ENCODE measurements at places on chromosomes 13 and 19.

DNA sequence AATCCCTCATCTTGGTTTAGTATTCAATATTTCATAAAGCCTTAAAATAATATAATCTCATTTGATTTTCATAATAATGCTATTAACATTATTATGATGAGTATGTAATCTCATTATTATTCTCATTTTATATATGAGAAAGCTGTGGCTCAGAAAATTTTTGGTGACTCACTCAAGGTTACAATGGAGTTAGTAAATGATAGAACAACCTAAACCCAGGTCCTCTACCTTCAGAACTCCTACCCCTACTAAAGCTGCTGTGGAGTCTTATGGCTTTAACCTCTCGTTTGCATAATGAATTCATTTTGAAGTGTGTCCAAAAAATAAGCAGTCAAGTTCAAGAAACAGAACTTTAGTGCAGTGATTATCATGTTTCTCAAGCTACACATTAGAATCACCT is 226.3 kb downstream of the TBC1D4 start:
- DNase-seq = no peak

DNA sequence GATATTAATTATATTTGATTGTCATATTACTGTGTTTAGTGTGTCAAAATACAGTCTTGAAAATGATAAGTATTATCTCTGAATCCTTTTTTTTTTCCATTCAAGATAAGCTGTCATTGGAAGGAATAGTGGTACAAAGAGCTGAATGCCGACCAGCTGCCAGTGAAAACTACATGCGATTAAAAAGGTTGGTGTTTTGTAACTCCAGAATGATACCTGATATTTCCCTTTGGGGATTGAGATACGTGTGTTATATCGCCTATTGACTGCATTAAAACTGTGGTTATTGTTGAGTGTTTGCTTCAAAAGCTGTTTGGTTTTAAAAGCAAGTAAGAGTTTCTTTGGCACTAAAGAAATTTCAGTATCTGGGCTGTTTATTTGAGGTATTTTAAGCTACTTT is 6.5 kb upstream of the KCTD4 start:
- peak; percentile 93 for DNase-seq

DNA sequence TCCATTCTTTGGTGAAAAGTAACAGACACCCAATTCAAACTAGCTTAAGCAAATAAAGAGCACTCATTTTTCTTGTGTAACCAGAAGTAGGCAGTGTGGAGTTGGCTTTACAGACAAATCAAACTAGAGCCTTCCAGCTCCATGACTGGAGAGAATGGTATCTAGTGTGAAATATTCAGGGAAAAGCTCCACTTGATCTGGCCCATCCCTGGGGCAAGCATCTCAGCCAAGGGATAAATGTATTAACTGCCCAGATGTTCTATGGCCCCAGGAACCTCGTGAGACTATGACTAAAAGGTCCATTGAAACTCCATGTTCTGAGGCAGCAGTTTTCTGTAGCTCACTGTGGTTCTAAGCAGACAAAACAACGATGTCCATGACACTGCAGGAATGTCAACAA is 49.9 kb downstream of the TBC1D4 start:
- no peak for DNase-seq

DNA sequence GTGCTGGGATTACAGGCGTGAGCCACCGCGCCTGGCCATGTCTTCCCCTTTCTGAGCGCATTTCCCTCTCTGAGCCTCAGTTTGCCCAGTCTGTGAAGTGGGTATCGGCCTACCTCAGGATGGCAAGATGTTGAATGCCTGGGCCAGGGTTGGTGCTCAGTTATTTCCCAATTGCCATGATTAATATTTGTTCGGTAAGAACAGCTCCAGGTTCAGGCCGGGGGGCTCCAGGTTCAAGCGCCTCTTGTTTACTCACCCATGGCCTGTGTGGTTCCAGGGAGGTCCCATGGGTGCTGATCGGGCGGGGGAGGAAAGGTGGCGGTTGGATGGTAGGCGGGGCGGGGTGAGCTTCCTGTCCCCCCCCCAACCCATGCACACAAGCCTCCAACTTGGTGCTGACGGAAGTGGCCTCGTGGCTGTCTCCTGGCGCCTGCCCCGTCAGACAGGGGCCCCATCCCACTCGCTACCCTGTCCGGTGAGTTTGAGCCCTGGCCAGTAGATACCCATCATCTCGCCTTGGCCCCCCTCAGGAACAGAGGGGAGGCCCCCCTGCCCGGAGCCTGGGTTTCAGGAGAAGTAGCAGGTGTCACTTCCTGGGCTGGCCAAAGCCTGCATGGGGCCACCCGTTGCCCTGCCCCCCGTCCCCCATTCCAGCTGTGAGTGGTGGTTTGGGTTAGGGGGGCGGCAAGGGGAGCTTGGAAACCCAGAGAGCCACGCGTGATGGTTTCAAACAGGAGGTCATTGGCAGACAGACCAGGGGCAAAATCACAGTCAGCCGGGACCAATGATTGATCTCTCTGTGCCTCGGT is at the start of gene FCHO1:
Gene FCHO1, plus strand, starts transcription at position 375 of the 809 bp plus-strand sequence. CDS start 3,688 bp downstream, outside the sequence.
- DNase-seq = no peak

DNA sequence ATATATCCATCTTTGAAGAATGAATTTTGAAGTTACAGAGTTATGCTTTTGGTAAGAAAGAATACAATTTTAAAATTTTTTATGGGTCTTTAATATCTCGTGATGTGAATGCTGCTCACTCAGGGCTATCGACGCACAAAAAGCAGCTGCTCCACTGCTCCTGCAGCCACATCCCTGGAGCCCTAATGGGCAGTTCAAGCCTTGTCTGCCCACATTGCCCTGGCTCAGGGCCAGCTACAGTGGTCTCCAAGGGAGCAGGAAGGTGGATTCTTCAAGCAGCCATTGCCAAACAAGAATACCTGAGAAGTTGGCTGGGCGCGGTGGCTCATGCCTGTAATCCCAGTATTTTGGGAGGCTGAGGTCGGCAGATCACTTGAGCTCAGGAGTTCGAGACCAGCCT is 85.8 kb downstream of the IPO5 start:
- DNase-seq = no peak

GRCh38 chr13:44158098-44158521 is 215.5 kb upstream of the SERP2 start:
- DNase-seq = no peak

- DNase-seq = no peak
Observed at GRCh38 chr13:21676611-21677021, 5.7 kb downstream of the FGF9 start.

- DNase-seq = no peak
Observed at GRCh38 chr13:73261739-73262216, 203.0 kb downstream of the KLF5 start.

- no peak for DNase-seq
Observed at GRCh38 chr19:46371371-46371901, 24.5 kb downstream of the PPP5C start.

GRCh38 chr19:17450264-17451075 is 2.0 kb upstream of the TMEM221 start:
- DNase-seq = no peak

DNA sequence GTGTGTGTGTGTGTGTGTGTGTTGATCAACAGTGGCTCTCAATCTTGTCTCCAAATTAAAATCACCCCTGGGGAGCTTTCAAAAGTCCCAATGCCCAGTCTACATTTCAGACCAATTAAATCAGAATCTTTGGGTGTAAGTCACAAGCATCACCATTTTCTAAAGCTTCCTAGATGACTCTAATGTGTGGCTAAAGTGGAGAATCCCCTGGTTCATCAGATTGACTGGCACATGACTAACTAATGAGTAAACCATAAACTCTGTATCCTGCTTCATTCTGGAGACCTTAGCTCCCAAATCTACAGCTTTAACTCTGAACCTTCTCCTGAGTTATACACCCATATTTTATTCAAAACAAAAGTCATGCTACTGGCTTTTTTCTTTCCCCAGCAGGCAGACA is 131.3 kb downstream of the SUCLA2 start:
- no peak for DNase-seq

DNA sequence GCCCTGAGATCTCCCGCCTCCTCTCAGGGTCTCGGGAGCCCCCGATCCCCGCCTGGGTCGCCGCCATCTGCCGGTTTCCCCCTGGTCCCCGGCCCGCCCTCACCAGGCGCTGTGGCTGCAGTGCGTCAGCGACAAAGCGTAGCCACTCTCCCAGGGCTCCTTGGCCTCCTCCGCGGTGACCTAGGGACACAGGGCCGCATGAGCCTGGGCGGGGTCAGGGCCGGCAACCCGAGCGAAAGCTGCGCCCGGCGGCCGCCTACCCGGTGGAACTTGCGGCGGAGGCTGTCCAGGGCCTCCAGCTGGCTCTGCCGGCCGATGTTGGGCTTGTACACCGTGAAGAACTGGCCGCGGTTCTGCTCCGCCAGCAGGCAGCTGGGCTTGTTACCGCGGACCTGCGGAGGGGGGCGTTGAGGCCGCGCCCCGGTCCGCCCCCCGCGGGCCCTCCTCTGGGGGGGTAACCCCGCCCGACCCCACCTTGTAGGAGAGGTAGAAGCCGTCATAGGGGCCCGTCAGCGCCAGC is 5.3 kb downstream of the GPX4 start:
- no peak for DNase-seq

GRCh38 chr13:70162141-70162540 is 53.9 kb upstream of the KLHL1 start:
- DNase-seq = no peak

DNA sequence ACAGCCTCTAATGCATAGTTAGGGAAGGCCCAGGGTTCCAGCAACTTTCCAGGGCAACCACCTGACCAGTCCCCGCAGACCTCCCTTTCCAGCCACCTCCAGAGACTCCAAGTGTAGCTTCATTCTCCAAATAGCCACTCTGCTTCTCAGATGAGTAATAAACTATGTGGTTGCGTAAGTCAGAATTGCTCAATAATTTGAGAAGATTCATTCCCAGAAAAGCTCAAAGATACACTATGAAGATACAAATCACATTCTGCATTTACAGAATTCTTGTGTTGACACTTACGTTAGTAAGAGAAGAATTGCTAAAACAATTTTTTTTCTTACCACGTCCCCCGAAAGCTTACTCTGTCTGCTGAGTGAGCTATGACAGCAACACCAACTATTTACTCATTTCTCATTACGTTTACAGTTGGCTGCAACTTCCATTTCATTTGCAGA is 8.2 kb upstream of the LATS2 start:
- DNase-seq = no peak

DNA sequence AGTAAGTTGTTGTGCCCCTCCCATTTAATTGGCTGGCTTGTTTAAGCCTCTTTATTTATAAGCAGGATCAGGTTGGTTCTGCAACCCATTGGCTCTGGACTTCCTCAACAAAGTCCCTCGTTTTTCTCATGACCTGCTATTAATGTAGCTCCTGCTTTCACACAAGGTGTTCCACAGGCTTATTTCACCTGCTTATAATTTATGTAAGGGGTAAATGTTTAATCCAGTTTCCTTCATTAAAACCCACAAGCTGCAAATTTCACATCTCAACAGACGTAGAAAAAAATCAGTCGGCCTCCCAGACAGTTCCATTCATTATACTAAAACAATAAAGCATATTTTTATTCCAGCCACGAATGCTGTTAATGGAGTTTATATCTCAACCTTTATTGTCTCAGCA is 86.1 kb downstream of the TBC1D4 start:
- no peak for DNase-seq

GRCh38 chr13:21067848-21068247 is 6.5 kb upstream of the LATS2 start:
- no peak for DNase-seq

- DNase-seq = peak; percentile 87
Observed at GRCh38 chr13:100349594-100349993, 239.0 kb downstream of the GGACT start.

GRCh38 chr19:2089727-2090053 is 6.4 kb downstream of the MOB3A start:
- DNase-seq = no peak

DNA sequence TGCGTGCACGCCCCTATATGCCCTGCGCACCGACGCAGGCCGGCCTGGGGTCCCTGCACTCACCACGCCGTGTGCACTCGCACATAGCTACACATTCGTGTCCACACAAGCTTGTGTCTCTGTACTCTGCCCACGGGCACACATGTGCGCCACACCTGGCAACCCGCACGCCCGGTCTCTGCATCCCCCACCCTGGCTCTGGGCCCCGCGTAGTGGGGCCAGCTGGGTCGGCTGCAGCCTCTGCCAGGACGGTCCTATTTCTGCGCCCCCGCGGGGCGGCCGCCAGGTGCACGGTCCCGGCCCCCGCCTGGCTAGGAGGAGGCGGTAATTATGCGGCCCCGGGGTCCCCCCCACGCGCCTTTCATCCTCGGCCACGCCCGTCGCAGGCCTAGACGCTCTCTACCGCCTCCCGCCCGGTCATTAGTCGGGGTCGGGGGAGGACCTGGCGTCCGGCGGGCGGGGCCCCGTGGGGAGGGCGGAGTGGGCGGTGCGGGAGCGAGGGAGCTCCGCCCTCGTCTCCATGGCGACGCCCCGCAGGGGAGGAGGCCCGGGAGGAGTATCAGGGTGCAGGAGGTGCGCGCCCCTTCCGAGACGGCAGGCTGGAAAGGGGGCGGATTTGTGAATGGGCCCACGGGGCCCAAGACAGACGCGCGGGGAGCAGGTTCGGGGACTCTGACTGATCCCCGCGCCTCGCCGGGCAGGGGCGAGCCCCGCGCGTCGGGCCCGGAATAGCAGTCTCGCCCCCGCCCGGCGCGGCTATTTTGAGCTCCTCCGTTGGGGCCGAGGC is 2.8 kb upstream of the CIRBP start:
- DNase-seq = peak; percentile 71

DNA sequence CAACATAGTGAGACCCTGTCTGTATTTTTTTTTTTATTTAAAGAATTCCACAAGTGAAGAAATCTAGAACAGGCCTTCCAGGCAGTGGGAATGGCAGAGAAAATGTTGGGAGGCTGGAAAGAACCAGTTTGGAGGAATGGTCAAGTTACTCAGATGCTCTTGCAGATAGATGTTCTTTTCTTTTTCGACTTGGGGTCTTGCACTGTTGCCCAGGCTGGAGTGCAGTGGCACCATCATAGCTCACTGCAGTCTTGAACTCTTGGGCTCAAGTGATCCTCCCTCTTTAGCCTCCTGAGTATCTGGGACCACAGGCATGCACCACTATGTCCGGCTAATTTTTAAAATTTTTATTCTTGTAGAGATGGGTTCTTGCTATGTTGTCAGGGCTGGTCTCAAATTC is 662 bp downstream of the C5AR1 start:
- DNase-seq = no peak

DNA sequence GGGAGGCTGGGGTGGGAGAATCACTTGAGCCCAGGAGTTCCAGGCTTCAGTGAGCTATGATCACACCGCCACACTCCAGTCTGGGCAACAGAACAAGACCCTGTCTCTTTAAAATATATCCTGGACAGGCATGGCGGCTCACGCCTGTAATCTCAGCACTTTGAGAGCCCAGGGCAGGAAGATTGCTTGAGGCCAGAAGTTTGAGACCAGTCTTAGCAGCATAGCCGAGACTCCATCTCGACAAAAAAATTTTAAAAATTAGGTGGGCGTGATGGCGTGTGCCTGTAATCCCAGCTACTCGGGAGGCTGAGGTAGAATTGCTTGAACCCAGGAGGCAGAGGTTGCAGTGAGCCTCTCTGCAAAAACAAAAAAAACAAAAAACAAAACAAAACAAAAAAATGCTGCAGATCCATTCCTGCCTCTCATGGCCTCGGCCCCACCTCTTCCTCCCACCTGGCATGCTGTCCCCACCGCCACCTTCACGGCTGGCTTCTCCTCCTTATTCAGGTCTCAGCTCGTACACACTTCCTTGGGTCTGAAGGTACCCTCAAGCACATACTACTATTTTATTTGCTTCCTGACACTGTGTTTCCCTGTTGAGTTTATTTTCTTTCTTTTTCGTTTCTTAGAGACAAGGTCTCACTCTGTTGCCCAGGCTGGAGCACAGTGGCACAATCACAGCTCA is 5.3 kb downstream of the RFX1 start:
- no peak for DNase-seq
